Spinal cord (tissue), 10 donors: ENCODE measurements at places on chromosomes 13 and 19. TPM values are rescaled to one million over a fixed set of nuclear protein-coding genes. Genes with fewer than 3 reads are reported as not detected.

Gene TBXA2R
- 3.5 TPM for polyA plus RNA-seq

DNA sequence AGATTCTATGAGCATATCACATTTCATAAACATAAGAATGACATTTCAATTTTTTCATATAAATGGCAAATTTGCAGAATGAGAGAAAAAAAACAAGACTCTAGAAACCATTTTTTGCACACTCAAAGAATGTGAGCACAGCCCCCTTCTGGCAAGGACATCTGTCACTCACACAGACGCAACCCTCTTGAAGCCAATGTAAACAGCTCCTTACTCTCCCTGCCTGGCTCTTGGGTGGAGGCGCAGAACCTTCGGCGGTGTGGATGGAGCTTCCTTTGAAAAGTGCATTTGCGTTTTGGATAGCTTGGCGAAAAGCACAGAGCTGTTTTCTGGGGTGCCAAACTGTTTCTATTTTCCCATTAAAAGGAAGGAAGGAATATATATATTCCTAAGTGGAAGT is 367.6 kb upstream of the TSHZ3 start:
- no peak for DNase-seq

- no peak for DNase-seq
These were observed 463 bp upstream of the GPC6 start for GRCh38 chr13:93226065-93226622.

GRCh38 chr19:19404879-19405860 is at the start of gene GATAD2A:
Gene GATAD2A (plus strand): TSS chr19:19405675. CDS start chr19:19465346, 59,671 bp downstream.
- peak; percentile 97 for DNase-seq

DNA sequence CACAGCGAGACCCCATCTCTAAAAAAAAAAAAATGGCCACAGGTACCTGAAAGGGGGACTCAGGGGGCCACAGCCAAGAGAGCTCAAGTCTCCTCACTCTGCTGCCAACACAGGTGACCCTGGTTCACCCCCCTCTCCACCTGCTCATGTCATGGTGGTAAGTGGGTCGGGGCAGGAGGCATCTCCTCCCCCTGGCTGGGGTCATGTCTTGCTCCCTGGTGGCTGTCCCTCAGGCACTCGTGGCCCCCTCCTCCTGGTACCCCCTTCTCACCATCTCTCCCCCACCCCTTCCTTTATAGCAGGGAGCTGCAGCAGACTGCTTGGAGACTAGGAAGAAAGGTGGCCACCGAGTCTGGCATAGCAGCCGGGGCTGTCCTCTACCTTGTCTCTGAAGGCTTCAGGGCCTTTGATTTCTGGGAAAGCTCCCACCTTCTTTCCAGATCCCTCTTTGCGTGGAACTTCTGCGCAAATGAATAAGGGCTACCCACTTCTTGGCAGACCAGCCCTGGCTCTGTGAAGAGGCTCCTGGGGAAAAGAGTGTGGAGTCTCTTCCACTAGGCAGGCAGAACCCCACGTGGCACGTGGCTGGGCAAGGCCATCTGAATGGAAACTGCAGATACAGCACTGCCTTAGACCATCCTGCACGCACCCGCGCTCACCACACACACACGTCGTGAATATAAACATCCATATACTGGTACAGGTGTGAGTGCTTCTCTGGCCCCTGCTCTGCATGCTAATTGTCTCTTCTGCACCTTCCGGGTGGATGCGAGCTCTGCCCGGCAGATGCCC is 20.1 kb upstream of the MIER2 start:
- no peak for DNase-seq

DNA sequence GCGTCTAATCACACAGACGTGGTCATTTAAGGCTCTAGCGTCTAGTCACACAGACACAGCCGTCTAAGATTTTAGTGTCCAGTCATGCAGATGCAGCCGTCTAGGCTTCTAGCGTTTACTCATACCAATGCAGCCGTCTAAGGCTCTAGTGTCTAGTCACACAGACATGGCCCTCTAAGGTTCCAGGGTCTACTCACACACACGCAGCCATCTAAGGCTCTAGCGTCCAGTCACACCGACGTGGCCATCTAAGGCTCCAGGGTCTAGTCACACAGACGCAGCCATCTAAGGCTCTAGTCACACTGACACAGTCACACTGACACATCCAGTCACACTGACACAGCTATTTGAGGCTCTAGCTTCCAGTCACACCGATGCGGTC is 55.7 kb downstream of the KLF2 start:
- no peak for DNase-seq

GRCh38 chr19:45152504-45153338 is 8.1 kb downstream of the NKPD1 start:
- peak; percentile 24 for DNase-seq

DNA sequence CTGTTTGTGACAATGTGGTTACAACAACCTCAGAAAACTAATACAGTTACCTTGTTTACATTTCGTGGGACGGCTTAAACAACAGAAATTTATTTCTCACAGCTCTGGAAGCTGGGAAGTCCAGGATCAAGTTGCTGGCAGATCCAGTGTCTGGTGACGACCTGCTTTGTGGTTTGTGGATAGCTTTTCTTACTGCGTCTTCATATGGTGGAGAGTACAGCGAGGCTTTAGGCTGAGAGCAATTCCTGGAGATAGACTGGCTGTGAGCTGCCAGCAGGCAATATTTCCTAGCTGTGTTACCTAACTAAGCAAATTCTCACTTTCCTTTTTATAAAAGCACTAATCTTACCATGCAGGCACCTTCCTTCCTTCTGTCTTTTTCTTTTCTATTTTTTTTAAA is 1203.5 kb upstream of the PRR20A start:
- no peak for DNase-seq
